Foreskin keratinocyte (primary cell): ENCODE measurements at places on chromosomes 4 and X. TPM values are rescaled to one million over a fixed set of nuclear protein-coding genes. Genes with fewer than 3 reads are reported as not detected.

DNA sequence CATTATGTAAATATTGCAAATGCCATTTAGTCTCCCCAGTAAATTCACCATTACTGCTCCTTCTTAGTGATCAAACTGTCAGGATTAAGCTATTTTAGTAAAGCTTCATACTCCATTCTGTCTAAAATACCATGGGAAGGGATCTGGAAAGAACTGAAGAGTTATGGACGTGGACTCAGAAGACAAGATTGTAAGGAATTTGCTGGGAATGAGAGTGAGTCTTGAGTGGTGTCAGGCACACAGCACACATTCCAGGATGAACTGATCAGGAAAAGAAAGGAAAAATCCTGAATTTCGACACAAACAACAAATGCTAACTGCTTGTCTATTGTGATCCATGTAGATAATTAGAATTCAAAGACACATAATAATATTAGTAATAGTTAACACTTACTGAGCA lies 311.0 kb downstream of the CENPC start:
- no peak for DNase-seq

- no peak for DNase-seq
Measured at GRCh38 chrX:78687586-78687985, 28.5 kb upstream of the RTL3 start.

GRCh38 chrX:139554376-139554775 lies 23.8 kb downstream of the F9 start:
- no peak for DNase-seq

DNA sequence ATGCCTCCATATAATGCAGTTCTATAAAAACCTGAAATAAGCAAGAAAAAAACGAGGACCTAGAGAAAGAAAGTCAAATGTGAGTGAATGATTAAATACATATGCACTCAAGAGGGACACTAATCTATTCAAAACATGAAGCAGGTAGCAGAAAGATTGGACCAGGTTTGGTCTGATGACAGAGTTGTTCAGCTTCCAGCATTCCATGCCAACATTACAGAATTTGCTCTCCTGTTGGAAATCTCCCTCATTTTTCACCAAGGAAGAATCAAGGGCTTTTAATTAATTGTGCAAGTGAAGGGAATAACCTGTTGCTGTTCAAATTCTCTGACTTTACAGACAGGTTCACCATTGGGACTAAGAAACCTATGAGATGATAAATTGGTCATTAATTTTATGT lies 379.0 kb upstream of the RASGEF1B start:
- no peak for DNase-seq

FRG2 gene
- not detected in 2 replicates for total RNA-seq
